NCI-H1417 (cell line): ENCODE measurements at places on chromosomes 7 and 10.
A peak's percentile ranks its signal among the peaks of the same experiment; 100 is the strongest.

GRCh38 chr7:3300221-3300650 is 816 bp upstream of the SDK1 start:
- peak; percentile 74 for DNase-seq

- no peak for DNase-seq
Measured at GRCh38 chr7:106418094-106418493, 133.3 kb upstream of the NAMPT start.

DNA sequence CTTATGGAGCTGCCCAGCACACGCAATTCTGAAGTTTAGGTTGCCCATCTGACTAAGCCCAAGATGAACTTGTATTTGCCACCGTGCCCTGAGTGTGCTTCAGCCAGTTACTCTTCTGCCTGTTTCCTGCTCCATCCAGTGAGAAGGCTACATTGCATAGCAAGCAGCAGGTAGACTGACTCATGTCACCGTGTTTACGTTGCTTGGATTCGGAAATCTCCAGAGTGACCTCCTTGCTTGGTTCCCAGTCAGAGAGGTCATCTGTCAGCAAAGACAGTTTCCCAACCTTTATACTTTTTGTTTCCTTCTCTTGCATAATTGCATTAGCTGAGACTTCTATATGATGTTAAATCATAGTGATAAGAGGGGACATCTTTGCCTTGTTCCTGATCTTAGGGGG is 30.9 kb downstream of the NACAD start:
- no peak for DNase-seq

GRCh38 chr7:43612128-43612527 is 29.2 kb downstream of the STK17A start:
- no peak for DNase-seq

- no peak for DNase-seq
Measured at GRCh38 chr10:123965973-123966895, 74.6 kb upstream of the CPXM2 start.

DNA sequence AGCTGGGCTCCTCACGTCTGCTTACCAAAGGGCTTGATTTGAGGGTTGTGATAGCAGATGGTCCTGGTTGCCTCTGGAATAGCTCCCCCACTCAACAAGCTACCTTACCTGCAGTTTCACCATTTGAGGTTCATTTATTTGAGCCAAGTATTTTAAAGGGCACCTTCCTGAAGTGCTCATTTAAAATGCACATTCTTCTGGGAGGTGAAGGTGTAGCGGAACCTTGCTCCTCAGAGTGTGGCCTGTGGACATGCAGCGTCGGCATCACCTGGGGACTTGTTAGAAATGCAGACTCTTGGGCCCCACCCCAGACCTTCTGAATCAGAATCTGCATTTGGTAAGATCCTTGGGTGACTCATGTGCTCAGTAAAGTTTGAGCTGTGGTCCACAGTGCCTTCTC is 2.3 kb downstream of the CDH23 start:
- no peak for DNase-seq

DNA sequence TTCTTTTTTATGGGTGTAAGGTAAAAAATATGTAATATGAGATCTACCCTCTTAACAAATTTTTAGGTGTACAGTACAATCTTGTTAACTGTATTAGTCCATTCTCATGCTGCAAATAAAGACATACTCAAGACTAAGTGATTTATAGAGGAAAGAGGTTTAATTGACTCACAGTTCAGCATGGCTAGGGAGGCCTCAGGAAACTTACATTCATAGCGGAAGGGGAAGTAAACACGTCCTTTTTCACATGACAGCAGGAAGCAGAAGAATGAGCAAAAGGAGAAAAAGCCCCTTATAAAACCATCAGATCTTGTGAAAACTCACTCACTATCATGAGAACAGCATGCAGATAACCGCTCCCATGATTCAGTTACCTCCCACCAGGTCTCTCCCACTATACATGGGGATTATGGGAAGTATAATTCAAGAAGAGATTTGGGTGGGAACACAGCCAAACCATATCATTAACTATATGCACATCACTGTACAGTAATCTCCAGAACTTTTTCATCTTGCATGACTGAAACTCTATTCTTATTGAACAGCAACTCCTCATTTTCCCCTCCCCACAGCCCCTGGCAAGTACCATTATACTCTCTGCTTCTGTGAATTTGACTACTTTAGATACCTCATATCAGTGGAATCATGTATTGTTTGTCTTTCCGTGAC is 127.4 kb downstream of the WNT2 start:
- DNase-seq, result no peak

GRCh38 chr10:90205340-90205739 is 503.9 kb downstream of the KIF20B start:
- no peak for DNase-seq

GRCh38 chr10:129962872-129963640 is 1.0 kb downstream of the EBF3 start:
- peak; percentile 42 for DNase-seq

GRCh38 chr10:4181621-4182049 is 396.6 kb upstream of the KLF6 start:
- DNase-seq, result no peak

DNA sequence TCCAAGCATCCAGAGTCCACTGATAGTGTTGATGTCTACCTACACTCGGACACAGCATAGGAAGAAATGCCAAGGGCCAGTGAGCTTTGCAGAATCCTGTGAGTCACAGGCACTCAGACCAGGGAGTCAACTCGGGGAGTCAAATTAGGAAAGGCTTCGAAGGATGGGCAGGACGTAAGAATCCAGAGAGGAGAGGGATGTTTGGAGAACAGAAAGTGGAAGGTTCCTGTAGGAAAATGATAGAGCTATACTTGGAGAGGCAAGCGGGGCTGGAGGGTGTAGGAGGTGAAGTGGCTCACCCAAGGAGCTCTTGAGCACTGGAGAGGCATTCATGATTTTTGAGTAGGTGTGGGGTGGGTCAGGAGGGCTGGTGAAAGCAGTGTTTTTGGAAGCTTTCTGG is 3.0 kb downstream of the ZYX start:
- DNase-seq, result no peak

GRCh38 chr7:1855725-1856160 is 185.7 kb downstream of the ELFN1 start:
- no peak for DNase-seq

- DNase-seq, result no peak
Measured at GRCh38 chr10:98642281-98642680, 195.5 kb upstream of the HPS1 start.
